HCT116 (cell line): ENCODE measurements at places on chromosomes 3 and 15. TPM values are rescaled to one million over a fixed set of nuclear protein-coding genes. Genes with fewer than 3 reads are reported as not detected.

DNA sequence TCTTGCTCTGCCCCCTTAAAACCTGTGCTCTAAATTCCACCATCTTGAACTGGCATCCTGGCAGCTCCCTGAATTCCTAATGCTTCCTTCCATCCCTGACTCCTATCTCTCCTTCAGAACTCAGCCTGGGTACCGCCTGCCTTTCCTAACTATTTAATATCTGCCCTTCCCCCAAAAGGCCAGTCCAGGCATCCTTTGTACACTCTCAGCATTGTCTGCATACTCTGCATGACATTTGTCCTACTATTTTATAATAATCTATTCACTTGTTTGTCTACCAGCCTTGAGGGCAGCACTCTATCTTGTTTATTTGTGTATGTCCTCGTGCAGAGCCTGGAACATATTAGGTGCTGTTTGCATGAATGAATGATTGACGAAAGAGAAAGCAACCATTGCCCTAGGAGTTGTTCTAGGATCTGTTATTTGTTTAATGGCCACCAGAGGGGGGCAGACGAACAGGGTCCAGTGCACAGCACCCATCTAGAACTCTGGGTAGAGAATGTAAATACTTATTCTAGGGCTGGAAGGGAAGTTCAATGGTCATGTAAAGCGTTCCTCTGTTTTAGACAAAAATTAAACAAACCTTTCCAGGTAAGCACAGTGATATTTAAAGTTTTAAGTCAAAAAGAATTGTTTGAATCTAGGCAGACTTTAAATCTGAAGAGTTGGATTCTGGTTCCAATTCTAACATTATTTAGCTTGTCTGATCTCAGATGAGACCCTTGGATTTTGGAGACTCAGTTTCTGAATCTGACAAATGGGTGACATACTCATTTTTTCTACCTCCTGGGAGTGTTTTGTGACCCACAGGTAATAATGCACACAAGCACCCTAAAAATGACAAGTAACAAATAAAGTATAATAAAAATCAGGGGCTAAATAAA is 125.8 kb upstream of the GALNT15 start:
- DNase-seq = peak; percentile 61

Gene GNB4
- 0.10 TPM for total RNA-seq

Gene SOX14
- total RNA-seq = not detected

Gene CIP2A
- 41.6 TPM for total RNA-seq

Gene BMF
- total RNA-seq = 1.0 TPM

Gene NR2C2
- 45.0 TPM for total RNA-seq

- DNase-seq = no peak
Observed at GRCh38 chr3:732326-732928, 360.4 kb upstream of the CNTN6 start.

GRCh38 chr3:190542846-190543245 is 29.0 kb downstream of the IL1RAP start:
- no peak for DNase-seq

DNA sequence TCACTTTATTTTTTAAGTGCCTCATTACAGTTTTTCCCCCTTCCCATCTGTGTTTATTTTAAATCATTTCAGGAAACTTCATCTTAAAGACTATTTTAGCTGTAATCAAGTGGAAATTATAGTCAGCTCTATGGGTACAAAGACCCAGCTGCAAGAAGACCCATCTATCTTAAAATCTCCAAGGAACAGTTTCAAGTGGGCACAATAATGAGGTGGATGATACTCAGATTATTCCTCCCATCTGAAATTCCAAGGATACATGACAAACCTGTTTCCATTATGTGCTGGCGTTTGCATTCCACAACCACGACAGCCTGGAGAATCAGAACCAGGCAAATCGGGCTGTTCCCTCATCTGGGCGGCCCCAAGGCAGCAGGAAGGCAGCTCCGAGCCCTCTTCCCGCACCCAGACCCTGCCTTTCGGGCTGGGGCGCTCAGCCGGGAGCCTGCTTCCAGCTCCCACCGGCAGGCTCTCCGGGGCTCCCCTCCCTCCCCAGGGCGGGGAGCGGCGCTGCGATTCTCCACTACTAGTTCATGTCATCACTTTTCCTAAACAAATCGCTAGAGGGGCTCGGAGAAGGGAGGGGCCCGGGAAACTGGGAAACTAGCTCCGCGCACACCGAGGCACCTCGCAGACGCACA is at the start of gene MGLL:
MGLL (minus strand) TSS at position 475 of the 641 bp plus-strand sequence; CDS start at position 278, 197 bp downstream.
- no peak for DNase-seq
